ENCODE measurements at places on chromosomes 13 and 19.

- DNase-seq, result no peak
These were observed 20.1 kb downstream of the N4BP2L1 start for GRCh38 chr13:32407854-32408253.

DNA sequence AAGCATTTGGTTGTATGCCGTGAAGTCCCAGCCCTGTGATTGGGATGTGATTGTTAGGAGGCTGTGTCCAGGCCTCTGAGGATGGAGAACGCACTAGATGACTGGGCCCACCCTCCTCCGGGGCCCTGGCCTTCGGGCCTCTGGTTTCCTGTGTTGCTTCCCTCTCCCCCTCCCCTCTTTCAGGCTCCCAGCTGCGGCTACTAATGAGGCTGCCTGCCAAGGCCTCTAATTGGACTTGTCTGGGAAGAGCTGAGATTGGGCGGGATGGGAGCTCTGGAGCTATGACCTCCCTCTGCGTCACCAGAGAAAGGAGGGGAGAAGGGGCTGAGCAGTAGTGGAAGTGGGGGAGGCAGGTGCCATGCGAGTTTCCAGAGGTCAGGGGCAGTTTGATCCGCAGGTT, 9.9 kb downstream of the PTH2 start:
- DNase-seq, result no peak

DNA sequence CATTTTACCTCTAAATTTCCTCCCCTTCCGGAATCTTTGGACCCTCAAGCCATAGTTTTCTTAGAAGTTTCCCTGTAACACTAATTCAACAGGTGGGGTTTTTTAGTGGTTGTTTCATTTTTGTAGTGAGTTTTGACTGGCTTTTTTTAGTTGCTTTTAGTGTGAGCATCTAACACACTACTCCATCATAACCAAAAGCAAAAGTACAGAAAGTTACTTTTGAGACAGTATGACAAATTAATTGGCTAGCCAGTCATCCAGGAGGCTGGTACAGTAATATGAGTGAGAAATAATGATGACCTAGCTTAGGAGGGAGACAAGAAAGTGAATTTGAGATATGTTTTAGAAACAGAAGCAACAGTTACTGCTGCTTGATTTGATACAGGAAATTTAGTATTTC, 71.5 kb downstream of the DNAJC15 start:
- peak; percentile 26 for DNase-seq

DNA sequence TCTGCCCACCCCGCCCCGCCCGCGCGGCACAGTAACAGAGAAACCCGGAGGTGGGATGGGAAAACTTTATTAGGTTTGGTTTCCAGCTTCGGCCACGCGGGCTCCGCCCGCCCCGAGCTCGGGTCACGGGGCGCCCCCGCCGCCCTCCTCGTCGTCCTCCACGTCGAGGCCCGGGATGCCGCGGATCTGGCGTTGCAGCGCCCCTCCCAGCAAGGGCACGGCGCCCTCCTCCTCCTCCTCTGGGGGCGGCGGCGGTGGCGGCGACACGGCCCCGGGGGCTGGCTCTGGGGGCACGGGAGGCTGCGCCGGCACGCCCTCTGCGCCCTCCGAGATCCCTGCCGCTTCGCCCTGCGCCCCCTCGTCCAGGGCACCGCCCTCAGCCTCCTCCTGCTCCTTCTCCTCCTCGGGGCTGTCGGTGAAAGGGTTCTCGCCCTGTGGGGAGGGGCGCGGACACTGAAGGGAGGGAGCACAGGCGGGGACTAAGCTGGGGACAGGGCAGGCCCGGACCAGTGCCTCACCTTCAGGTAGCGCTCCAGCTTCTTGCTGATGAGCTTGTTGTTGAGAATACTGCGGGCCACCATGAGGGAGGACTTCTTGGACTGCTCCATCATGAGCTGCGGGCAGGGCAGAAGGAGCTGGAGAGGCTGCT, 536 bp upstream of the AKAP8 start:
- DNase-seq, result no peak

GRCh38 chr19:42166316-42166715, 34.1 kb upstream of the POU2F2 start:
- DNase-seq, result no peak

GRCh38 chr19:5935473-5936291, 21.6 kb downstream of the CAPS start:
- no peak for DNase-seq

GRCh38 chr13:50419331-50419865, 404.2 kb downstream of the KCNRG start:
- no peak for DNase-seq

- DNase-seq, result no peak
These were observed 2.7 kb downstream of the ING1 start for GRCh38 chr13:110716247-110716515.

DNA sequence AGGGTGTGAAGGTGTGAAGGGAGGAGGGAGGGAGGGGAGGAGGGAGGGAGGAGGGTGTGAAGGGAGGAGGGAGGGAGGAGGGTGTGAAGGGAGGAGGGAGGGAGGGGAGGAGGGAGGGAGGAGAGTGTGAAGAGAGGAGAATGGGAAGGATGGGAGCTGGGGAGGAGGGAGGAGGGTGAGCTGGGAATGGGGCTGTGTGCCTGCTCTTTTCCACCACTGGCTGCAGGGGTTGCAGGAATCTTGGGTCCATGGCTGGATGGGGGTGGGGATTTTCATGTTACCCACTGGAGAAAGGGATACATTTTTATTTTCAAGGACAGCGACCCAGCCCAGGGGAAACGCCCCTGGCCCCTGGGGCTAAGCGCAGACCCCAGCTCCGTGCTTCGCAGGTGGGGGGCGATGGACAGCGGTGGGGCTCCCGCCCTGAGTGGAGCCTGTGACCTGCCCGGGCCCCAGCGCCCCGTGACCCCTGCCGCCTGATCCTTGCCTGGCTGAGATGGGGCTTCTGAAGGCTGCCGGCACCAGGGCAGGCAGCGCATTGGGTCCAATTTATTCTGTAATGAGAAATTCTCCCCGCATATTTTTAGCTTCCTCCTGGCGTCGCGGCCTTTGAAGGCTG, 3.0 kb upstream of the EFNA2 start:
- no peak for DNase-seq

DNA sequence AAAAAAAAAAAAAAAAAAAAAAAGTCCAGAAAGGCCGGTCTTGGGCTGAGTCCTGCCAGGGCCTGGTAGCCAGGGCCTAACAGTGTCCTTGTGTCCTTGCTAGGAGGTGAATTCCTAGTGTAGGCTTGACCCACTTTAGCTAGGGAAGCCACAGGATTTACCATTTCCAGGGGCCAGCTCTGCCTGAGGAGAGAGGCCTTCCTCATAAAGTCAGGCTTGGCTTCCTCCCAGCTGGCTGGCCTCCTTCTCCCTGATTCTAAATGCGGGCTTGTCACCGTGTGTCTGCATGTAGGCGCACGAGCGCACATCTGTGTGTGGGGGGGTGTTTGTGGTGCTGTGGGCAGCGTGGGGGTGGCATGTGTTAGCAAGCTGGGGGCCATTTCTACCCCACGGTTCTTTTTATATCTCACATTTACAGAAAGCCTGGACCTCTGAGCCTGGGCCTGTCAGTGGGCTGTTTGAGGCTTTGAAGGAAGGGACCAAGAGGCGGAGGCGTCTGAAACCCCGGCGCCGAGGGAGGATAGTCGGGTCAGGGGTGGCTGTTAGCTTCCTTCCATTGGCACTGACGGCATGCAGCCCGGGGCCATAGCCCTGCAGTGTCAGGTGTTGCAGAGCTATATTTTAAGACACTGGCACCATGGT, 31.7 kb downstream of the IER2 start:
- no peak for DNase-seq

- DNase-seq, result no peak
These were observed at the start of gene CDC42EP5 for GRCh38 chr19:54473071-54473891. Gene CDC42EP5 (minus strand): TSS chr19:54473296. CDS start chr19:54465547, 7,749 bp downstream.
